ENCODE measurements at places on chromosomes 16 and 17.

DNA sequence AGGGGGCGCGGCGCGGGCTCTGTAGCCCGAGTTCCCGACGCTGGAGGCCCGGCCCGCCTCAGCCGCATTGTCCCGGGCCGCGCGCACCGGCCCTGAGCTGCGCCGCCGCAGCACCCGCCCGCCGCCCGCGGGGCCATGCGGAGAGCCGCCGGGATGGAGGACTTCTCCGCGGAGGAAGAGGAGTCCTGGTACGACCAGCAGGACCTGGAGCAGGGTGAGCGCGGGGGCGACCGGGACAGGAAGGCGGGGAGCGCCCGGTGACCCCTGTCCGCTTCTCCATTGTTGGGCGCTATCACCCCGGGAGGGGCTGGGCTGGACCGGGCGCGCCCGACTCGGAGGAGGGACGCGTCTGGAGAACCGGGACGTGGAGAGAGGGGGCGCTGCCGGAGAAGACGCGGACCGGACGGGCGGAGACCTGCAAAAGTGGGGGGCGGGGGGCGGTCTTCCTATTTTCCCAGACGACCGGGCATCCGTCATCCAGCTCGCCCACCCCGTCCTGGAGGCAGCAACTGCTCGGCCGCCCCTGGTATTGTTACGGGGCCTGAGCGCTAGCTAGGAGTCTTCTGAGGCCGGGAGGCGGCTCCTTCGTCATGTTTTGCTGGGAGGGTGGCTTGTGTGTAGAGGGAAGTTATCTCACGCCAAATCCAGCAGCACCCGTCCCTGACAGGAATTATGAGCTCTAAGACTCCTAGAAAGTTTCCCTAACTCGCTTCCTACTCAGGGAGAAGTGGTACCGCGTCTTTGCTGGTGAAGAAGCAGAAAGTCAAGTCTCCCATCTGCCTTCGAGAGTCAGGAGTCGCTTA is 678 bp downstream of the CDR2L start:
- no peak for DNase-seq

GRCh38 chr16:19753815-19754643 is 36.0 kb downstream of the IQCK start:
- DNase-seq = no peak

DNA sequence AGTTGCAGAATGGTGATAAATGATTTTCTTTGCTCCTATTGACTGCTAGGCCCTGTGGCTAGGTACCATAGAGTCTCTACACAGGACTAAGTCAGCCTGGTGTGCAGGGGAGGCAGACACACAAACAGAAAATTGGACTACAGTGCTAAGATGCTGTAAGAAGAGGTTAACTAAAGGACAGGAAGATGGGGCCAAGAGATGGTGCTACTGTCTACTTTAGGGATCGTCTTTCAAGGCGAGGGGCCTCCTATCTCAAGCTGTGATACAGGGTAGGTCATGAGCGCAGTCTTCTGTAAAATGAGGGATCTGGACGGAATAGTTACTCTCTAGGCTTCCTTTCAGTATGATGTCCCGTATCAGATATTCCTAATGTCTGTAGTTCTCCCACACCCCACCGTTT is 817 bp downstream of the NME1 start:
- no peak for DNase-seq

GRCh38 chr16:3856367-3857141 is 24.0 kb downstream of the CREBBP start:
- DNase-seq = no peak

DNA sequence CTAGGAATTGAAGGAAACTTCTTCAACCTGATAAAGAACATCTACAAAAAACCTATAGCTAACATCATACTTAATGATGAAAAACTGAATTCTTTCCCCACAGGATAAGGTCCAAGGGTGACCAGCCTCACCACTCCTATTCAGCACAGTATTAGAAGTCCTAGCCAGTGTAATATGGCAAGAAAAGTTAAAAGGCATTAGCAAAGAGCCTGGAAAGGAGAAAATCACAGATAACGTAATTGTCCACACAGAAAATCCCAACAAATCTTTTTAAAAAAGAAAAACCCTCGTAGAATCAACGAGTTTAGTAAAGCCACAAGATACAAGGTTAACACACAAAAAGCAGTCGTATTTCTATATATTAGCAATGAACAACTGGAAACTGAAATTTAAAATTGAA is 37.8 kb downstream of the MEAK7 start:
- no peak for DNase-seq

- no peak for DNase-seq
These were observed 134.4 kb upstream of the NLRP1 start for GRCh38 chr17:5718726-5719125.

All from renal cortical epithelial cell (primary cell).